ENCODE measurements at places on chromosomes 2 and 18.

DNA sequence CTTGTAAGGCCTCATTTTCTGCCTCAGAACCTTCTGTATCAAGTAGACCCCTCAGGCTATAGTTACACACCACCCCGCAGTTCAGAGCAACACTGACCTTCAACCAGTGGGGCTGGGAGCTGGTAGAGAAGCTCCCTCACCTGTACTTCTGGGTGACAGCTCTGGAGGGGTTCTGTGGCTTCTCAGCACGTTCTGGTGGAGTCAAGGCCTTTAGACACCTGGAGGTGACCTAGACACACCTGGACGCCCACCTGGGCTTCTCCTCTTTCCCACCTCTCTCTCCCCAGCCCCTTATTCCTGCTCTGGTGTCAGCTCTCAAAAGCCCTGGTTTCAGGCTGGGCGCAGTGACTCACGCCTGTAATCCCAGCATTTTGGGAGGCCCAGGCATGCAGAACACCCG, 7.3 kb upstream of the CIB4 start:
- no peak for DNase-seq

DNA sequence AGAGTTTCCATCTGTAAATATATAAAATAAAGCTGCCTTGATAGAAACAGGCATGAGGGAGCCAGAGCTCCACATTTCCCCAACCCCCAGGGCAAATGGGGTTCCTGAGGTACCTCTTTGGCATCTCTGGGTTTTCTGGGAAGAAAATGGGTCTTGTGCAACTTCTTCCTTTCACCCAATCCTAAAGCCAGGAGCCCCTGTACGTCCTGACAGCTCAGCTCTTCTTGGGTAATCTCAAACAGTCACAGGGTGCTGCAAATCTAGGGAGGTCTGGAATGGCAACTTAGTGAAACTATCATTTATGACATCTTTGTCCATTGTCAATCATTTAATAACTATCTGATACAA, 36.6 kb upstream of the STAT1 start:
- DNase-seq, result no peak

DNA sequence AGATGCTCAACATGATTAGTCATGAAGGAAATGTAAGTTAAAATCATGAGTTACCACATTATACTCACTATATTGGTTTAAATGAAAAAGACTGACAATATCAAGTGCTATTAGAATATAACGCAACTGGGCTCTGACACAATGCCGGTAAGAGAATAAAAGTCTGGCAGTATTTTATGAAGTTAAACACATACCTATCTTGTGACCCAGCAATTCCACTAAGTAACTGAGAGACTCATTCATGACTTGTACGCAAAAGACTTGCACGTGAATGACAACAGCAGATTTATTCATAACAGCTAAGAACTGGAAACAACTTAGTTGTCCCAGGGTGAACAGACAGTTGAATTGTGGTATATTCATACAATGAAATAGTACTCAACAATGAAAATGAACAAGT, 342.1 kb downstream of the SLC4A3 start:
- no peak for DNase-seq

- DNase-seq, result no peak
Observed at GRCh38 chr18:76430636-76431035, 64.4 kb downstream of the ZNF516 start.

DNA sequence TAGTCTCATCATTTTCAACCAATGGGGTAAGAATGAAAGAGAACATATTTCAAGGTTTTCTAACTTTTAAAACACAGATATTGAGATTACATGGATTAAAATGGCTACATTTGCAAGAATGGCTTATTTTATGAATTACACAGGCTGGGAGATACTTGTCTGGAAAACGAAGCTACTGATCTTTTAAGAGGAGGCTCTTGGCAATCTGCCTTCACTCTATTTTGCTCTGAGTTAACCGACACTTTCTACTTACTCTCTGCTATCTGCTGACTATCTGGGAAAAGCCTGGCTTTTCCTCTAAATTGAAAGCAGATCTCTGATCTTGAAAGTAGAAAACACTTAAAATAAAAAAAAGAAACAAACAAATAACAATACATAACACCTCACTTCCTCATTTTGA, 325.4 kb upstream of the LINC00305 start:
- DNase-seq, result no peak

DNA sequence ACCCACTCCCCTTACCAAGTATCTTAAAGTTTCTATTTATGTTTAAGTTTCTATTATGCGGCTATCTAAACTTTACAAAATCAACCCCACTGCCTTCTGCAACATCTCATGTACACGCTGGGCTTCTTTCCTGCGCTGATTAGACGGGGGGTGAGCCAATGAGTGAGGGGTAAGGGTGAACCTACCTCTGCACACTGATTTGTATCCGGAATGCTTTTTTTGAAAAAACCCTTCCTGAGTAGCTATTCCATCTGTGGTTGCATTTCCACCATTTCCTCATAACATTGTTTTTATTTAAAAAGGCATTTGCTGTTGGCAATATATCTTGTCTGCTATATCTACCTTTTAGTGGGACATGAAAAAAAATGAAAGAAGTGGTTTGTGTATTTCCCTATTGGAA, 6.3 kb downstream of the ALPG start:
- no peak for DNase-seq

DNA sequence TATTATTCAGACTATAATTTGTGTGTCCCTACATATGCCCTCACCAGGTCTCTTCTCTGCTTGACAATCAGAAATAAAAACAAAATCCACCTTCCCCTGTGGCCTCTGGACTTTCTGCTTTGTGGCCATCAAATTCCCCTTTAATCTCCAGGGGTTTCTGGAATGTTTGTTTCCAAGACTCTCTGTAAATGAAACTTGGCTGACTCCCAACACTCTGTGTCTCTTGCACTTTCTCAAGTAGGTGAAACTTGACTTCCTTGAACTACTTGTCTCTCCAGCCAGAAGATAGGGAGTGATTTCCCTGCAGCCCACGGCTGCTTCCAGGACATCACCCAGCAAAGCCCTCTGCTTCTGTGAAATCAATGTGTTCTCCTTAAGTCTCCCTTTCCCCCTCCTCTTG, 54.1 kb upstream of the AQP4 start:
- DNase-seq, result no peak

DNA sequence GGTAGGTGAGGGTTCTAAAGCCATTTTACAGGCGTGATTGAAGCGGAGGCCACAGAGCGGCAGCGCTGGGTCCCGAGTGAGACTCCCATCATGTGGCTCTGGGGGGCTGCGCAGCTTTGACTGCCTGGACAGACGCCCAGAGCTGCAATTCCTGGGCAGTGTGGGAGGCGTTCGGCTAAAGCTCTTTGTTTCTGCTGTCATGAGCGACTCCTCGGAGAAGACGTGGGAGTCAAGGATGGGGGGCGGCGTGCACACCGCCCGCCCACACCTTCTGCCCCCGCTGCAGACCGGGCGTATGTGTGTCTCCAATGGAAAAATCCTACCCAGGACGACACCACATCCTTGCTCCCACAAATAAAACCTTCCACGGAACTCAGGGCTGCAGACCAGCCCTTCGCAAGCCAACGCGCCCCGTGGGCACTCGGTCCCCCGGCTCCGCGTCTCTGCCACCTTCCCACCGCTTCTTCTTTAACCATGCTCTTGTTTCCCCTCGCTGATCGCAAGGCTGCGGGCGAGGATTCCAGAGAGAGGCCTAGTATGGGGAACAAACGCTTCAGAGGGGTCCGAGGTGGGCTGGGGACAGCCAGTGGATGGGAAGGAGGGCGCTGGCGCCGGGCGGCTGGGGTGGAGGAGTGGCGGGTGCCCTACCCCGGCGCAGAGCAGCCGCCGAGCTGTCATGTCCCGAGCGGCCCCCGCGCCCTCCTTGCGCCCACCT, 680 bp upstream of the LBH start:
- DNase-seq, result peak; percentile 18

DNA sequence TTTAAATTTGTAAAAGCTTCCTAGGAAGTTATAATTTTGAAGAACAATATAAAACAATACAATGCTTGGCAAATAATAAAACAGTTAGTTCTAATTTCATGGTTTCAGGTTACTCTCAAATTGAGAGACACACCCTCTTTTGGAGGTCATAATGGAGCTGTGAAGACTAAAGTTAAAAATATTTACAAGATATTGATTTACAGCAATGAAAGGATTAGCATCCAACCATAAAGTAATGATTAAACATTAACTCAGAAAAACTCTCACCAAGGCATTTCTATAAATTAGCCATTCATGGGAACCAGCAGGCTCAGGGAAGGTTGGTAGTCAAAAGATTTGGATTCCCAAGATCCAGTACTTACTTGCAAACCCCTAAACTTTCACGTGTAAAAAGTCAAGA, 6.4 kb downstream of the DPP4 start:
- DNase-seq, result no peak

- no peak for DNase-seq
Observed at GRCh38 chr2:120861191-120861575, 125.5 kb downstream of the GLI2 start.

GRCh38 chr2:235911633-235912233, 256.5 kb downstream of the GBX2 start:
- DNase-seq, result no peak

GRCh38 chr2:213848631-213849030, 562.2 kb upstream of the VWC2L start:
- DNase-seq, result no peak

- DNase-seq, result no peak
Observed at GRCh38 chr2:150572194-150572766, 84.8 kb upstream of the RND3 start.

- DNase-seq, result no peak
Observed at GRCh38 chr2:120858361-120859106, 122.9 kb downstream of the GLI2 start.

GRCh38 chr2:516944-517343, 160.3 kb downstream of the TMEM18 start:
- no peak for DNase-seq

GRCh38 chr2:112321375-112322320, 46.3 kb downstream of the ZC3H6 start:
- no peak for DNase-seq

GRCh38 chr2:63719052-63719451, 122.6 kb upstream of the UGP2 start:
- DNase-seq, result no peak

- no peak for DNase-seq
Observed at GRCh38 chr2:218566296-218566695, 1.9 kb downstream of the USP37 start.

GRCh38 chr2:147712051-147712450, 132.8 kb upstream of the ACVR2A start:
- no peak for DNase-seq

- DNase-seq, result no peak
Observed at GRCh38 chr2:234289834-234290590, 206.9 kb downstream of the ARL4C start.

GRCh38 chr2:74571058-74571457, 16.5 kb downstream of the DOK1 start:
- no peak for DNase-seq

DNA sequence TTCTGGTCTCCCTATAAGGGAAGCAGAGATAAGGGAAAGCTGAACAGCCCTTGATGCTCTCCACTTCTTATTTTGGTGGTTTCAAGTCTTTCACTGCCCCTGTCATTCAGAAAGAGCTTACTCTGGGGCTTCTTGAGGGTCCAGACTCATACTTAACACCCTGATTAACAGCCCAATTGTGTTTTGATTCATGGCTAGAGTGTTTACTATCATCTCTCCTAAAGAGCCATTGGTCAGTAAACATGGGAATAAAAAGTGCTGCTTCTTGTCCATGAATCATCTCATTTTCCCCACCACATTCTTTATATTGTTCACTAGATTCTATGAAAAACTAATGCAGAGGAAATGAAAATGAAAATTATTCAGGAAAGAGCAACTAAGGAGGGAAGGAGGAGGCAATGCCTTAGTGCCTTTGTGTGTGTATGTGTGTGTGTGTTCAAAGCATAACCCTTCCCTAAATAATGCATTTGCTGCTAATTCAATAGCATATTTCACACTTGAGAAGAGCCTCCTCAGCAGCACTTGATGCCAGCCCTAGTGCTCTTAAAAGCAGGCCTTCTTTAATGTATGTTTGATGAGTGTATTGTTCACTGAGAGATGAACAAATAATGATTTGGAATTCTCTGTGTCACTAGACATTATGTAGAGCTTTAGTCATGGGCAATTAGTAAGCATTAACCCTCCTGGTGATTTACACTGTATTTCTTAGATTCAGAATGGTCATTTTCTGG, 63.5 kb downstream of the DCC start:
- no peak for DNase-seq

DNA sequence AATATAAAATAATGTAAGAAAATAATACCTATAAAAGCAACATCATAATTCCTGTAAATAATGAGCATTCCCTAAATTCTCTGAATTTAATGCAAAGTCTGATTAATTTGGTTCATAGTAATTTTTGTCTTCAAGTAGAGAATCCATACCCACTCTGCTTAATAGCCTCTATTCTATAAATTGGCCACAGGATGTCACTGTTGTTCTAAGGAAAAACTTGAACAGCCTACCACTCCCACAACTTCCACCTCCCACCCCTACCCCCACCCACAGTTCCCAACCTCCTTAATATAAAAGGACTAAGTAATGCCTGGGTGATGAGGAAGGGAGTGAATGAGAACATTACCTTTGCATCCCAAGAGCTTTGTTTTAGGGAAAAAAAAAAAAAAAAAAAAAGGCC, 27.2 kb upstream of the BBS5 start:
- no peak for DNase-seq

DNA sequence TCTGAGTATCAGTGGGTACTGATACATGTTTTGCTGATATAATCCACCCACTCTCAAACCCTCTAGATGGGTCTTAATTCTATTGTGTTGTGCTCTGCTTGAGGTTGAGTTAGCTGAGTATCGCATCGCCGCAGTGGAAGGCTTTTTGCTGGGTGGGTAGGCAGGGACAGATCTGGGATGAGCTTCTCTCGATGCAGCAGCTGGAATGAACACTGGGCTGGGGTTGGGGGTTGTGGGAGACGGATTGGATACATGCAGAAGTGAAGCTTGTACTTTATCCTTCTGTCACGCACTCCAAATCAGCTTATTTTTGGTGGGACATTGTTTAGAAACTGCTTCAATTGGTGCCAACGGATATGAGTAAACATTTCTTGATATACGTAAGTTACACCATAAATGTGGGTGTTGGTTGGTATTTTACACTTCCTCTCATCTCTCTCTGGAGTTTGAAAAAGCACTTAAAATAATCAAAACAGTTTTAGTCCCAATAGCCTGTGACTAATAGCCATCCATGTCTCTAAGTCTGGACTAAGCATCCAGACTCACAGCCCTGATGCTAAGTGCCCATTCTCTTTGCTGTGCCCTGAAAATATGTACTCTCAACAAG, 107.1 kb downstream of the POLE4 start:
- no peak for DNase-seq

GRCh38 chr2:98310010-98310409, 36.2 kb upstream of the CNGA3 start:
- DNase-seq, result no peak

- no peak for DNase-seq
Observed at GRCh38 chr2:172921532-172922236, 154.0 kb upstream of the MAP3K20 start.

DNA sequence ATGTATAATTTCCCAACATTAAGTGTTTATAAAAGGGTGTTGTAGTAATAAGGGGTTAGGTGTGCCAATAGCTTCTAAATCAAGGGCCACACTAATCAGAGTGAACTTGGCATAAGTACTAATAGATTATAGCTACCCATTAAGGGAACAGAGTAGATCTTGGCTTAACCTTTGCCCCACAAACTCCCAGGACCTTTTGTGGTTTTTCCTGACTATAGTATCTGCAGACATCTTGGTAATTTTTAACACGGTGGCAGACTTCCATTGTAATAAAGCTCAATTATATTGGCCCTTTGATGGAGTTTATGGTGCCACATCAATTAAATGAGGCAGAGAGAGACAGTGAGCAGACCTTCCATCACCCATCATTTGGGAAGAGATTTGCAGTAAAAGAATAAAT, 358.5 kb upstream of the HNRNPA3 start:
- no peak for DNase-seq
